Thyroid gland (tissue), 4 donors: ENCODE measurements at places on chromosomes 7 and 10.

DNA sequence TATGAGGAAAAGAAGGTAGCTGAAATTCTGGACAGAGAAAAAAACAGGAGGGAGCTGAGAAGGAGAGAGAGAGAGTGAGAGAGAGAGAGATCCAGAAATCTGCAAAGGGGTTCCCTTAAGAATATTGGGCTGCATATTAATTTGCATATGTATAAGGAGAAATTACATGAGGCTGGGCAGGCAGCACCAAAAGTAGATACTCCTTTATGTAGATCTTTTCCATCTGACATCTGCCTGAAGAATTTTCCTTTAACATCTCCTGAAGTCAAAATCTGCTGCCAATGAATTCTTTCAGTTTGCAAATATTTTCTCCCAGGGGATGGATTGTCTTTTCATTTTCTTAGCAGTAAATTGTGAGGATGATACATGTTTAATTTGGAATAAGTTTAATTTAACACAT, 1365.3 kb downstream of the GATA3 start:
- no peak for DNase-seq

GRCh38 chr10:24315211-24315610, 106.3 kb downstream of the KIAA1217 start:
- no peak for DNase-seq

DNA sequence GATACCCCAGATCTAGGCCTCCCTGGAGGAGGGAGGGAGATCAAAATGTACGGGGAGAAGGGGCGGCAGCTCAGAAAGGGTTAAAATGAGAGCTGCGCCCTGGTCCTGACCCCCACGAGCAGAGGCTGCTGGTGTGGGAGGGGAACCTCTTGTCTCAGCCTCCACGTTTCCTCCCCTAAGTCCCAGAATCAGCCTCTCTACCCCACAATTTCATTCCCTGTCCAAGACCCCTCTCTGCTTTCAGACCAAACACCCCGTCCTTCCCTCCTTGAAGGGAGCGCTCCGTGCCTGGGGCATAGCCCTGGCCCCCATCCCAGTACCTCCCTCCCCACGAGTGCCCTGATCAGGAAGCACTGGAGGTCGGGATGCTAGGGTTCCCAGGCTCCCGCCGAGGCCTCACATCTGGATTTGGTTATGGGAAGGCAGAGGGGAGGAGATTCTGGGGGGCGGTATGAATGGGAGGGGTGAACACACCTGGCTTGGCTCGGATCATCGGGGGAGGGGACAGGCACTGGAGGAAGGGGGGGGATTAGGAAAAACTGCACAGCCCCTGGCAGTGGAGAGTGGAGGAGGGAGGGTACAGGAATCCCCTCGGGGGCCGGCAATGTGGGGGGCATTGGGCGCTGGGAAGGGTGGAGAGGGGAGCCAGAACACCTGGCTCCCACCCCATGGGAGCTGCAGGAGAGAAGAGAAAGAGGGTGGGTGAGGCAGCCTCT, 2.7 kb downstream of the EPHB4 start:
- no peak for DNase-seq

GRCh38 chr7:10707519-10707918, 266.2 kb upstream of the PHF14 start:
- no peak for DNase-seq

- no peak for DNase-seq
Measured at GRCh38 chr7:28419716-28420115, 7.4 kb downstream of the CREB5 start.

GRCh38 chr7:153385502-153385901, 626.0 kb downstream of the ACTR3B start:
- no peak for DNase-seq

- DNase-seq = no peak
Measured at GRCh38 chr7:40845943-40846342, 711.1 kb downstream of the SUGCT start.

- DNase-seq = no peak
Measured at GRCh38 chr10:105908701-105909100, 1255.8 kb downstream of the SORCS1 start.

DNA sequence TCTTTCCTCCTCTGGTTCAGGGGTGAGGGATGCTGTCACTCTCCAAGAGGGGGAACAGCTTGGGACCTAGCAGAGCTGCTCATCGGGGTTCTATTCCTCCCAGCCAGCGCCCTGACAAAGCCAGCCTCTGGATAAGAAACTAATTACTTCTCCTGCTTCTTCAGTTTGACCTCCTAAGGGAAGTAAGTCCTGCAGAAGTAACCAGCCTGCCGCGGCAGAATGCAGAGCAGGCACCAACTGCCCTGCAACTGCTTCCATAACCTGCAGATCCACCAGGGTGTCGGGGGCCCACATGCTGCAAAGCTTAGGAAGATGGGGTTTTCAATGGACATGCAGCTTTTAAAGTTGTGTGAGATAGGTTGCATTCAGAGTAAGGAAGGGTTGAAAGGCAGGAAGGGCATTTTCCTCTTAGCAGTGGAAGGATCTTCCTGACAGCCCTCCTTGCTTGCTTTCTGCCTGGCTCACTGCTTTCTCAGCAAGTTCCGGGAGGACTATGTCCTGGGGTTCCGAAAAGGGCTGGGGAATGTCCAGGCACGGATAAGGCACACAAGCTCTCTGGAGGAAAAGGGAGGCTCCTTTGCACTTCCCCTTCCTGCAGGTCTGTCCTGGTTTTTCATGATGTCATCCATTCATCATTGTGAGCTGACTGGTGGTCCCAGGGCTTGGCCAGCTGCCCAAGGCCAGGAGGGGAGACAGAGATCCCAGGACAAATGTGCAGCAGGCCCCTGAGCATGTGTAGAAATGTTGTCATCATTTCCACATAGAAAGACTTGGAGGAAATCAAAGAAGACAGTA, 24.3 kb upstream of the CALU start:
- DNase-seq = no peak

DNA sequence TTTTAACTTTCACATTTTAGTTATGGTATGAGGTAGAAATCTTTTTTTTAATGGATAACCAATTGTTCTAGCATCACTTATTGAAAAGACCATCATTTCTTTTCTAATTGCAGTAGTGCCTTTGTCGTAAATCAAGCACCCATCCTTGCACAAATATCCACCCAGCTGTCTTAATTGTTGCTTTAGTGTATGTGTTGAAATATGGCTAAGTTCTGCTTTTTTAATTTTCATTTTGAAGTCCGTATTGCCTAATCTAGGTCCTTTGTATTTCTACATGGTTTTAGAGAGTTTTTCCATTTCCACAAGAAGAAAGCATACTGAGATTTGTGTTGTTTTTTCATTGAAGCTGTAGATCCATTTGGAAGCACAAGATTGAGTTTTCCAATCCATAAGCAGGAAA, 259.6 kb upstream of the SEMA3E start:
- DNase-seq = no peak

- no peak for DNase-seq
Measured at GRCh38 chr7:116832692-116833091, 29.7 kb upstream of the CAPZA2 start.

DNA sequence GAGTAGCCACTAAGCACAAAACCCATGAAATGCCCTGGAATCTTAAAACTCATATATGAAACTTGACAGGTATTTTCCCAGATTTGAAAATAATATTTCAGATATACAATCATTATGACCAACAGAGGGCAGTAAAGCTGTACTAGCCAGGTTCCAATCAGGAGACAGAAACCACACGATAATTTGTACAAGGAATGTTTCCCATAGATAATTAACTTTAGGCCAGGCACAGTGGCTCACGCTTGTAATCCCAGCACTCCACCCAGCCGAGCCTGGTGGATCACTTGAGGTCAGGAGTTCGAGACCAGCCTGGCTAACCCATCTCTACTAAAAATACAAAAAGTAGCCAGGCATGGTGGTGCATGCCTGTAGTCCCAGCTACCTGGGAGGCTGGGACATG, 31.0 kb upstream of the NUB1 start:
- no peak for DNase-seq

GRCh38 chr7:132486274-132486610, 90.0 kb downstream of the PLXNA4 start:
- no peak for DNase-seq

- DNase-seq = no peak
Measured at GRCh38 chr10:78687626-78688025, 381.1 kb upstream of the ZMIZ1 start.

DNA sequence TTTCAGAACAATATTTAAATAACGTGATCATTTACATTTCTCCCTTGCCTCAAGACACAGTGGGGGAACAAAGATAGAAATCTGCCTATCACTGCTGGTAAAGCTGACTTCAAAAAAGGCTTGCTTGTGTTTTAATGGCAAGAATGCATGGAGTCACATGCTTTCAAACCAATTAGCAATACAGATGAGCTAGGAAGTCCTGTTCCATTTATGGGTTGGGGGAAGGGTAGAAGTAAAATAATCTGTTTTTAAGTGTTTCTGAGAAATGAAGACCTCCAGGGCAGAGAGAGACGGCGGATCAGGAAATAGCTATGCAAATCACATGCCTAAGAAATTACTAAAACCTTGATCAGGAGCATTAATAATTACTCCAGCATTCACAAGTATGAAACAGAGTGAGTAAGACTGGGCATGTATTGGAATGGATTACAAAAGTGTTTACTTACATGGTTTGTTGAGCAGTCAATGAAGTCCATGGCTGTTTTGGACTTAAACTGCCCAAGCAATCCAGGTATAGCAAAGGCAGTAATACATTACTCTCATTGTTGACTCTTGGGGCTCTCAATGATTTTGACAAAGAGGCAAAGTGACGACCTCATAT, 142.0 kb downstream of the ARID5B start:
- DNase-seq = no peak

GRCh38 chr7:107046491-107047259, 2.2 kb downstream of the PRKAR2B start:
- DNase-seq = no peak

DNA sequence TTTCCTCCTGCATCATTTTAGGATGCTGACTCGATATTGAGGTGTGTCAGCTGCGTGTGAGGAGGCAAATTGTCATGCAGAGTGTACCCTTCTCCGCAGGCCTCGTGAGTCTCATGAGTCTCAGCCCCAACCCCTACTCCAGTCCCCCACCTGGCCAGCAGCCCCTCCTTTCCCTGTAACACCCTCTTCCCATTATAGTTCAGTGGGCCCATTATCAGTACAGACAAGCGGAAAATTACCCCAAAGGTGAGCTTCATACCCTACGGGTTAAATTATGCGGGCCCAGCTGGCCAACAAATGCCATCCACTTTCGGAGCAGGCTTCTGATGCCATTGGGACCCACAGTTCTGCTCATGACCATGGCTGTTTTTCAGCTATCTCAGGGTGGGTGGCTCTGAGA, 25.2 kb downstream of the SFTPD start:
- no peak for DNase-seq

GRCh38 chr10:119415536-119416503, 126.7 kb downstream of the RGS10 start:
- no peak for DNase-seq

- peak; percentile 58 for DNase-seq
Measured at GRCh38 chr10:125159932-125160855, at the start of gene CTBP2. TSS of gene CTBP2 (minus strand) at chr10:125160563.

DNA sequence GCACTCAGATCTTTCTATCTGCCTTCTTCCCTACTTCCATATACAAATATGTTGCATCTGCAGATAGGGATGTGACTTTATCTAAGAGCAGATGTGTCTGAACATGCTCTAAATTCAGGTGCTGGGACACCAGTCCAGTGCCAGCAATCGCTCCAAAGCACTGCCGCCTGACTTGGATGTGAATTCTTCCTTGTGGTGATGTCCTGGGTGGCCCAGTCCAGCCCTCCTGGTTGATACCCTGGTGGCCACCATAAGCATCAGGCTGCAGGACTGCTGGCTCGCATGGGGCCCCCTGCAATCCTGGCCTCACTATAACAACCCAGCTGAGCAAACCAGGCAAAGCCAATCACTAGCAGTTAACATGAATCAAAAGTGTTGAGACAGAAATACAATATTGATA, 149.2 kb upstream of the PDE1C start:
- DNase-seq = no peak

DNA sequence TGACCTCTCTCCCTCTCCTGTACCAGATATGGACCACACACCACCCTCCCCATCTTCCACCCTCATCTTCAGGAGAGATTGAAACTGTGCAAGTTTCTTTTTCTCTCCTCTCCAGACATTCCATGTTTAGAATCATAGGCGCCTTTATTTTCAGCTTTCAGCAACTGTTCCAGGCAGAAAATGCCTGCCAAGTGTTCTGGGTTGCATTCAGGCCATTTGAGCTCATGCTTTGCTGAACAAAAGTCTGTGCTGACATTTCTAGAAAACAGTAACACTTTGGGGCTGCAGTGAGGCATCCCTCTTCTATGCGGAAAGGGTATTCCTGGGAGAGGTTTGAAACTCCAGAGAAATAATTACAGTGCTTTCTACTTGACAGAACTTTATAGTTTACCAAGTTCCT, 361.7 kb downstream of the GPAM start:
- DNase-seq = no peak

DNA sequence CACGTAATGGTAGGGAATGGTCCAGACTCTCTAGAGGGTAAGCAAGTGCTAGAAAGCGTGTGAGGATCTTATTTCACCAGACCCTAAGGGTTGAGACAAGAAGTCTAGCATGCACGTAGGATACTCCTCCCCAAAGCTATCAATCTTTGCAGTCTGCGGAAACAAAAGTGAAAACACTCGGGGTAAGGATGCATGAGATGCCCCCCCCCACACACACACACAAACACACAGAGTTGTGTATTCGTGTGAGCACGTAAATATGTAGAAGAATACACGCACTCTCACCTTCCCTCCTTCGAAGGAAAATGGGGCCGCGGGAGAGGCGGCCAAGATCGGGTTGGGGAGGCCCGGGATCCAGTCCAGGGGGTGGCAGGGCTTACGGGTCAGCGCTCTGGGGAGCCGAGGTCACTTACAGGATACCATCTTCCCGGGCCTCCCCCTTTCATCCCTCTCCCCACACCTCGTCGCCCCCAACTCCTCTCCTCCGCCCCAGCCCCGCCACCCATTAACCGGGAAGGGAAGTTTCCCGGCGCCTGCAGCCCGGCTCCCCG, 455 bp downstream of the CUL2 start:
- DNase-seq = no peak

DNA sequence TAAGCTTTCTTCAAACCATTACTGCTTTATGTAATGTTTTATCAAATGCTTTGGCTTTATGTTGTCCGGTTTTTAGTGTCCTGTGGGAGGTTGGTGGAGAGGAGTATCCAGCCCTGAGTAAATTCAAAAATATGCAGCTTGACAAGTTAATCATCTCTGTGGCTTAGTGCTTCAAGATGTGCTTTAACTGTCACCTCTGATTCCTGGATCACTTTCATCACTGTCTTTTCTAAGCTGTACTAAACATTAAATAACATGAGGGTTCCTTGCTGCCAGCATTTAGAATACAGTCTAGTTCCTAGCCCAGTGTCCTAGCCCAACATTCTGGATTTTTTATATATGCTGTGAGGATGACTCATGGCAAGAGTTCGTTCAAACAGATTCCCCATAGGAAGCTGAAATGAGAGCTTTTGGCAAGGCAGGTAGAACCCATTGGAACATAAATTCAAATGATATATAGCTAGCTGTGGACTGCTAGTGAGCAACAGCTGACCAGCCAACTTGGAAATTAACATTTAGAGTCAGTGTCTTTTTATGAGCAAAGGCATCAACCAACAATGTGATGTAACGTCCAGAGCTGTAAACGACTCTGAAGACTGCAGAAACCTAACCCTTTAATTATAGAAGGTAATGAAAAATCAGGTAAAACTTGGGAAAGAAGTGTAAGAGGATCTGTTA, 80.6 kb upstream of the OIT3 start:
- no peak for DNase-seq
